ENCODE measurements at places on chromosomes 5 and 9. TPM values are rescaled to one million over a fixed set of nuclear protein-coding genes. Genes with fewer than 3 reads are reported as not detected.
A peak's percentile ranks its signal among the peaks of the same experiment; 100 is the strongest.

DNA sequence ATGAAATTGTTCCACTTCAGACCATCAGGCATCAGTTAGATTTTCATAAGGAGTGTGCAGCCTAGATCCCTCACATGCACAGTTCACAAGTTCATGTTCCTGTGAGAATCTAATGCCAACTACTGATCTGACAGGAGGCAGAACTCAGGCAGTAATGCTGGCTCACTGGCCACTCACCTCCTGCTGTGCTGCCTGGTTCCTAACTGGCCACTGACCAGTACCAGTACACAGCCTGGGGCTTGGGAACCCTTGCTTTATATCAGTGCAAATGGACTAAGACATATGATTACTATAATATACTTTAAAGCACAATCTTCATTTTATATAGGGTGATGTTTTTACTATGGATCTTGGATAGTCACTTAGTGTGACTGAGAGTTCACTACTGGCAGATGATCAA, 259.2 kb downstream of the SLCO4C1 start:
- no peak for DNase-seq

DNA sequence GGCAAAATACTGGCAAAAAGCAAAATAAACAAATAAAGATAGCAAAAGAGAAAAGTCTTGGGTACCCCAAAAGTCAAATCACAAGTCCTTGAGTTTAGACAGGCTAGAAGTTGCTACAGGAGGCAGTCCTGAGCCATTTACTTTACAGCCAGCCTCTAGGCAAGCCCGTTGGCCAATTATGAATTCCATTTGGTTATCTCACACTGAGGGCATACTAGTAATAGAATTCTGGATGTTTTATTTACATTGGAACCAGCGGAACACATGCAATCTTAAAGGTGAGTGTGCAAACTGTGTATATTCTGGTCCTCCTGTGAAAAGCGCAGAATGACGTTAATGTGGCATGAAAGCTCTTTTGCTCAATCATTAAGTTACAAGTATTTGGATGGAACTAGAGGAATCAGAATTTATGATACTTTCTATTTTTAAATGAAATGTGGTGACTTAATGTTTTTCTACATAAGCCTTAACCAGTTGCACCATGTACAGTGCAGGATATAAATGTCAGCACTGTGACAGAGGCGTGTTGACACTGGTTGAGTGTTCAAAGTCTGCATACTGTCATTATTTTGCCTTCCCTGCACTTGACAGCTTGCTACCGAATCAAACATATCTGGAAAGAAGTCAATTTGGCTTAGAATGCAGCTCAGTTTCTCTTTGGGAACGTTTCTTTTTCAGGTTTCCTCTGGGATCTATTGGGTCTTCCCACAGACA, 7.9 kb downstream of the GDNF start:
- DNase-seq: no peak

GRCh38 chr5:53479590-53480415, 626 bp upstream of the FST start:
- DNase-seq: peak; percentile 77

- no peak for DNase-seq
Measured at GRCh38 chr9:92617195-92617813, 52.6 kb downstream of the IPPK start.

DNA sequence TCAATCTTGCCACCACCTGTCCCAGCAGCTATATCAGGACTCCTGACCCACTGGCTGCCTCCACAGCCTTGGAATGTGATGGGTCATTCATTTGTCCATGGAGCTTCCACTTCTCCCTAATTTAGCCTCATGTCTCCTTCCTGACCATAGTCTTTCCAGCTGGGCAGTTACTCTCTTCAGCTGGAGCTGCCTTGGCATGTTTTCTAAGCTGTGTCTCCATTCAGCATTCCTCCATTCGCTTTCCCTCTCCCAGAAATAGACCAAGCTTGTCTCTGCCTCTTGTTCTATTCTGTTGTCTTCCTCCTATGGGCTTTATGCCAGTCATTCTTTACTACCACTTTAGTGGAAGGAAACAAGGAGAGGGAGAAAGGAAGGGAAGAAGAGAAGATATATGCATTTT, 5.3 kb upstream of the CTXN3 start:
- no peak for DNase-seq

GRCh38 chr5:107805824-107806223, 135.1 kb upstream of the EFNA5 start:
- no peak for DNase-seq

GRCh38 chr9:135925496-135926133, 18.3 kb upstream of the CAMSAP1 start:
- peak; percentile 59 for DNase-seq

DNA sequence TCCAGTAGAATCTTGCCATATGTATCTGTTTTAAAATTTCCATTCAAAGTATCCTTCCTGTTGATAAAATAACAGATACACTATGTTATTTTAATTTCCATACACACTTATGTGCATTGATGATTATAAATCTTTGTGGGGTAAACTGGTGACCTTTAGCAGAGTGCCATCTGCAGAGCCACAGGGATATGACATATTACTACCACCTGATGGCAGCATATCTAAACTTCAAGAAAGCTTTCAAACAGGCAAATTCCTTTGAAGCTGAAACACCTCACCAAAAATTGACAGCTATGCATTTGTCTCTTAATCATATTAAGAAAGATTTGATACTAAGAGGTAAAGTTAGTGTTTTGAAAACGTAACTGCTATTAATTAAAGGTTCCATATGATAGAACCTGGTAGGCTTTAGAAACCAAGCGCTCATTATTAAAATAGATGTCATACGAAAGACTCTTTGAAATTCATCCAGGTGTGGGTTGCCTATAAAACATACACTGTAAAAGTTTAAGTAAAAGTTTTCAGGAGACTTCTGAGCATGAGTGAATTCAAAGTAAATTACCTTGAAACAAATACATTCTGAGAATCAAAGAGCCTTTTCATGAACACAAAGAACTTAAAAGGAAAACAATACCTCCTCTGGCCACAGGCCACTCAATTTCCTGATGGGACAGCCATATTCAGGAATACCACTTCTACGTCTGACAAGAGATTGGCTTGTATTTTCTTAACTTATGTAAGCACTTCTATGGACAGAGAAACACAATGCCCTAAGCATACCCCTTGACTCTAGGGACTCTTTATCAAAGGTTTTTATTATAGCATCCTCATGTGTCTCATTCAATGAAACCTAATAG, 93.3 kb downstream of the KIAA0825 start:
- DNase-seq: no peak

GRCh38 chr5:127101935-127102334, 28.6 kb upstream of the C5orf63 start:
- DNase-seq: no peak

DNA sequence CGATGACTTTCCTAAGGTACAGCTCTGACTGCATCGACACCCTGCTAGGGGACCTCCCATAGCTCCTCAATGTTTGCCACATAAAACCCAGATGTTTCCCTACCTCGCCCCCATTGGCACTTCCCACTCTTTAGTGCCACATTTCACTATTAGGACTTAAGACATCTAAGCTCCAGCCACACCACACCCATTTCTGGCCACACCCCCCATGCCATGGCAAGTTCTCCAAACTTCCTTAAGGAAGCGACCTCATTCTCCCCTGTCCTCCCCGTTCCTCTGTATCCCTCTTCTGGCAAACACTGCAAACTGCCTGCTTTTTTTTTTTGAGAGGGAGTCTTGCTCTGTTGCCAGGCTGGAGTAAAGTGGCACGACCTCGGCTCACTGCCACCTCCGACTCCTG, 62.9 kb downstream of the USP20 start:
- peak; percentile 69 for DNase-seq

- DNase-seq: no peak
Measured at GRCh38 chr5:94028001-94028400, 286.6 kb upstream of the POU5F2 start.

- DNase-seq: peak; percentile 35
Measured at GRCh38 chr5:172777881-172778814, 7.2 kb upstream of the DUSP1 start.

DNA sequence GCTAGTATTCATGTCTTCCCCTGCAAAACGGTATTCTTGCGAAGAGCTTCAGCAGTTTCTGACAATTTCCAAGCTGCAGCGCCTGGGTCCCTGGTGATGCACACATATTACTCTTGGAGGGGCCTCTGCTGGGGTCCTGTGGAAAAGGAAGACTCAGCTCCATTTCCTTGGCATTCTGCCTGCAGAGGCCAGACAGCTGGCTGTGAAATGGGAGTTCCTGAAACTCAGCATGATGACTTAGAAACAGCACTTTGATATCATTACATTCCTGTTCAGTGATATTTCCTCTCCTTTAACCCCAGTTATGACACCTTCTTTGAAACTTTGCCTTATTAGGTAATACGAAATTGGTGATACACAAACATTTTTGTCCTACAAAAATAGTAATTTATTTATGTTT, 98.5 kb downstream of the APBA1 start:
- DNase-seq: no peak

Gene TPPP
- total RNA-seq: 16.1 TPM

Gene INSL4
- total RNA-seq: not detected

Gene IL12B
- total RNA-seq: not detected

Gene TLR4
- 45.9 TPM for total RNA-seq

Gene FBN2
- total RNA-seq: 0.58 TPM

Gene PTPN3
- 17.1 TPM for total RNA-seq

Gene OR1Q1
- total RNA-seq: not detected

Gene SPINK4
- total RNA-seq: not detected

Gene HTR1A
- total RNA-seq: not detected

Gene TLX3
- not detected for total RNA-seq
